NCI-H460 (cell line): ENCODE measurements at places on chromosomes 13 and 19. TPM values are rescaled to one million over a fixed set of nuclear protein-coding genes. Genes with fewer than 3 reads are reported as not detected.

ZNF675 gene
- total RNA-seq: 6.3 and 7.5 TPM in 2 replicates

- no peak for DNase-seq
These were observed 731.0 kb downstream of the SLITRK1 start for GRCh38 chr13:83151308-83151660.

PSG1 gene
- not detected in 2 replicates for total RNA-seq

GPR12 gene
- total RNA-seq: not detected in 2 replicates

- no peak for DNase-seq
These were observed 69.2 kb downstream of the ATP11A start for GRCh38 chr13:112759053-112759452.

LAIR1 gene
- total RNA-seq: not detected in 2 replicates

DNA sequence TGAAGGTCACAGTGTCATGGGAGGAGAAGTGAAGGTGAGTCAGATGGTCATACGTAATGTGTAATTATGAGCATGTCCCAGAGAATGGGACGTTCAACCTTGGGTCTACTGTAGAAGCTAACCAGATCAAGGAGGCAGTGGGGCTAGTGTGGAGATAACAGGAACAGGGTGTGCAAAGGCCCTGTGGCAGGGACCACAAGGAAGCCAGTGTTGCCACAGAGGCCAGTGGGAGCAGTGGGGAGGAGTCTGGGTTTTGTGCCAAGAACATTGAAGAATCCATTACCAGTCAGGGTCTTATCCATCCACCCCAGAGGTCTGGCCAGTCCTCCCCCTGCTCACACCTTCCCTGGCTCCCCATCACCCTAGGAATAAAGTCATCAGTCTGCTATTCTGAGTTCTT is 3.3 kb downstream of the MRPL4 start:
- DNase-seq: no peak

TMEM145 gene
- total RNA-seq: 0.17 TPM in 1 of 2 replicates, not detected in the other

GRCh38 chr13:113902986-113903775 is 39.3 kb upstream of the GAS6 start:
- DNase-seq: no peak

DNA sequence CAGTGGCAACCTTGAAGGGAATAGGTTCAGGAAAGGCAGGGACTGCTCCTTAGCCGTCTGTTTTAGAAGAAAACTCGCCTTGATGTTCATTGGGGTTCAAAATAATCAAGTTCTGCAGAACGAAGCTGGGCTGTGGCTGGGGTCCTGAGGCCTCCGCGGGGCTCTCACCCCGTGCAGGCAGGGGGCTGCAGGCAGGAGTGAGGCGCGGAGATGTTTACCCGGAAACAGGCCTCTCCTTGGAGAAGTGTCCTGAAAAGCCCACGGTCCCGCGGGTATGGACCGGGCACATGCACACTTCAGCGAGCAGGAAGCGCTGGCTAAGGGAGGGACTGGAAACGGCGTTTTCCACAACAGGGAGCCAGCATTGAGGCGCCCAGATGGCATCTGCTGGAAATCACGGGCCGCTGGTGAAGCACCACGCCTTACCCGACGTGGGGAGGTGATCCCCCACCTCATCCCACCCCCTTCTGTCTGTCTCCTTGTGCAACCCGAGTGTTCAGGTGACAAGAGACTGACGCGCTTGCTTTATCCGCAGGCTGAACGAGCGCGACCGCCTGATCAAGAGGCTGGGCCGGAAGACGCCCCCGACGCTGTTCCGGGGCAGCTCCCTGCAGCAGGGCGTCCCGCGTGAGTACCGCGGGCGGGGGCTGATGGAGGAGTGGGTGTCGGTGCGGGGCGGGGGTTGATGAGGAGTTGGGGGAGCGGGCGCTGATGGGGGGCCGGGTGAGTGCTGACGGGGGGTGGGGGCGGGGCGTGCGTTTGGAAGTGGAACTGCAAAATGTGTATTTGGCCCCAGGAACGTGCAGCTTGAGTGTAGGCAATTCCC is 39.6 kb downstream of the SHISA2 start:
- no peak for DNase-seq

MEIOSIN gene
- total RNA-seq: not detected in 2 replicates

COMP gene
- not detected in 2 replicates for total RNA-seq

GRCh38 chr19:54473071-54473891 is at the start of gene CDC42EP5:
Gene CDC42EP5 (minus strand): TSS chr19:54473296. CDS start chr19:54465547, 7,749 bp downstream.
- DNase-seq: no peak

DNA sequence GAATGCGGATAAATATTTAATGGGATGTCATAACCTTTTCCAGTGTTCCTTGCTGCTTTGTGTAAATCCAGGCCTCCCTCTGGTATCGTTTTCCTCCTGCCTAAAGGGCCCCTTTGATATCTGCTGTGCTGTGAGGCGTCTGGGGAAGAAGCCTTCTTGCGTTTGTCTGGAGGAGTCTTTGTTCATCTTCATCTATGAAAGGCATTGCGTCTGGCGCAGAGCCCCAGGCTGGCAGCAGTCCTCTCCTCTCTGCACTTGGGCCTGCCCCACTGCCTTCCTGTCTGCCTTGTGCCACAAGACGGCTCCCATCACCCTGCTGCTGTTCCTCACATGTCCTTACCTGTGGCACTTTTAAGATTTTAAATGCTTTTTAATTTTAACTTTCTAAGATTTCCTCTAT is 9.8 kb downstream of the PROZ start:
- no peak for DNase-seq

SHKBP1 gene
- 23.0 and 25.7 TPM in 2 replicates for total RNA-seq

DNA sequence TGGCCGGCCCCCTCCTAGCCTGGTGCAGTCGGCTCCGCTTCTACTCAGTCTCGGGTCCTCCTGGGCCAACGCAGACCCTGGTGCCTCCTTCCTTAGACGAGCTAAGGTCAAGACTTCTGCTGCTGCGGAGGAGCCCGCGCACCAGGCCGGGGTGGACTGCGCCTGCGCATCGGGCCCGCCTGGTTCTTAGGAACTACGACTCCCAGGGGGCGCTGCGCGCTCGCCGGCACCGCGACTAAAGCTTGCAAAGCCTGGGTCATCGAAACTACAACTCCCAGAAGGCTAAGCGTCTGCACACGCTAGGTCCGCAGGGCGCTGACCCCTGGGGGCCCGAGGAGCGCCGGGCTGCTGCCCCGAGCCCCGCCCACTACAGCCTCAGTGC is at the start of gene ZNF835:
Gene ZNF835, minus strand, starts transcription at position 145 of the 382 bp plus-strand sequence. CDS start 6,559 bp downstream, outside the sequence.
- DNase-seq: no peak

DCT gene
- not detected in 2 replicates for total RNA-seq
